ENCODE measurements at places on chromosomes 16 and 17.

DNA sequence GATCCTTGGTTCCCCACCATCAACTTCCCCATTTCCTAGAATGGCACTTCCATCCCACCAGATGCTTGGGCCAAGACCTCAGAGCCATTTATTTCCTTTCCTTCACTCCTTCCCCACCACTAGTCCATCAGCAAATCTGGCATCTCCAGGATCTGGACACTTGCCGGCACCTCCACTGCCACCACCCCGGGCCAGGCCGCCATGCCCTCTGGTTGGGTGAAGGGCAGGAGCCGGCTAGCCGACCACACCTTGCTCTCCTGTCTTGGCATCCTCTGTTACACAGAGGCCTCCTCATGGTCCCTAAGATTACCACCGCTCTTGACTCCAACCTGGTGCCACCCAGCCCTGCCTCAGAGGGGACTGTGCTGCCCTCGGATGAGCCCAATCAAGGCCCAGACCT lies 104.5 kb downstream of the RMI2 start:
- no peak for DNase-seq

- no peak for DNase-seq
Observed at GRCh38 chr17:62679866-62680377, 52.5 kb downstream of the MRC2 start.

DNA sequence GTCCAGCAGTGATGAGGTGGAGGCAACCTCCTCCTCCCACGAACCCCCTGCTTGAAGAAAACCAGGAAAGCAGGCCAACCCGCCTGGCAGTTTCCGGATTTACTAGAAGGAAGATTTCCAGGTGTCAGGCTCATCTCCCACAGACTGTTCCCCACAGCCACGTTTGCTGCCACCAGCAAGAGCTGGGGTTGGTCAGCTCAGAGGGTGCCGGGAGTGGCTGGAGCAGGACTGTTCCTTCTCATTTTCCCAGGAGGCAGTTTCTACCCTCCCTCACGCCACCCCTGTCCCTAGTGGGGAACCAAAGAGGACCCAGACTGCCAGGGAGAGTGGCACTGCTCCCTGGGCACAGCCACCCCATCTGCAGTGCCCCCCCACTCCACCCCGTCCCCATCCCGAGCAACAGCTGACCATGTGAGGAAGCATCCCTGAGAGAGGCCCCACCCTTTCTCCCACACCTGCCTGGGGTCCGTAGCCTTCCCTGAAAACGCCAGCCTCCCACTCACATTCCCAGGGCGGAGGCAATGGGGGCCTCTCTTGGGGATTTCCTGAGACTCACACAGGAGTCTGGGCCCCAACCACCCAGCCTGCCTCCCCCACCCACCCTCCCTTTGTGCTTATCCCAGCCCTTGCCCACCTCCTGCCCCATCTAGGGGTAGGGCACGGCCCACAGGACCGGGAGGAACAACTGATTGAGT lies 5.9 kb downstream of the KRT17 start:
- no peak for DNase-seq

GRCh38 chr16:86224126-86224525 lies 286.2 kb upstream of the FOXF1 start:
- no peak for DNase-seq

DNA sequence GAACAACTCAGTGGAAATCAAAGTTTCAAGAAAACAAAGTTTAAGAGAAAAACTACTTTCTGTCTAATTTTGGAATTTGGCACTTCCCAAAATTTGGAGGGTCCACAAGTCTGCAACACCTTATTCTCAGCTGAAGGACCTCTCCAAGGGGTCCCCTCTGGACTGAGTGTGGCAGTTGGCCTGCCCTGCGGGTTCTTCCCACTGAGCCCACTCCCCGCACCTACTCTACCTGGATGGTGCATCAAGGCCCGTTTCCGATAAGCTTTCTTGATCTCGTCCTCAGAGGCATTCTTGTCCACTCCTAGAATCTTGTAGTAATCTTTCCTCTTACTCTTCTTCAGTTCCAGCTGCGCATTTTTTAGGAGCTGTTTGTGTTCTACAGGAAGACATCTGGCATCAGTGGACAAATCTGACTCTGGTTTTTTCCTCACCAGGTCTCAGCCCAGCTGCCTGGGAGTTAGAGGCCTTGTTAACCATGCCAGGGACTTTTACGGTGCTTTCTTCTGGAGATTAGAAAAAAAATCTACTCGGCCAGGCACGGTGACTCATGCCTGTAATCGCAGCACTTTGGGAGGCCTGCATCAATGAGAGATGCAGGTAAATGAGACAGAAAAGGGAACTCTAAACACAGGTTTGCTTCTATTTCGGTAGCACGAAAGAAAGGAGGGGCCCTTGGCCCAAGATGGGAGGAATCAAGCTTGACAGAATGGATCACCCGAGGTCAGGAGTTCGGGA lies 15.6 kb downstream of the CNP start:
- DNase-seq, result no peak

GRCh38 chr17:44348988-44349364 lies 3.9 kb downstream of the GRN start:
- DNase-seq, result no peak

DNA sequence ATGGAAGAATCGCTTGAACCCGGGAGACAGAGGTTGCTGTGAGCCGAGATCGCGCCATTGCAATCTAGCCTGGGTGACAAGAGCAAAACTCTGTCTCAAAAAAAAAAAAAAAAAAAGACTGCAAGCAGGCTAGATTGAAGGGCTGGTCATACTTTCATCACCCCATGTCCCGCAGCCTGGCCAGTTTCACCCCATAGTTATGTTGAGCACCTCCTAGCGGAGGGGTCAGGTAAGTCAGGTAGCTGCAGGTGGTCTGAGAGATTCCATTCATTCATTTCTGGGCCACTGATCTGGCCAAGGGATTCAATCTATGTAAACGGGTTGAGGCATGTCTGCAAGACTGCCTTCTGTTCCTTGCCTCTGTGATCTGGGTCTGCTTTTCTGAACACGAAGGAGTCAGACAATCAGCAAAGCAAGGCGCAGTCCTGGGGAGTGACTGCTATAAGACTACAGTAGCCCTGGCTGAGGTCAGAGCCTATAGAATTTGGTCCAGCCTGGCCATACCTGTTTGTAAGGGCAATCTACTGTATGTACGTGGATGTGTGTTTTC lies 23.6 kb upstream of the BPTF start:
- DNase-seq, result no peak

- no peak for DNase-seq
Observed at GRCh38 chr16:9610727-9611126, 519.3 kb downstream of the HAPSTR1 start.

GRCh38 chr16:61263400-61263799 lies 772.8 kb downstream of the CDH8 start:
- DNase-seq, result no peak
